Activated CD4-positive, alpha-beta T cell treated with anti-CD3 and anti-CD28 coated beads, Interleukin-2, amount 50 U/mL, for 4 hours (primary cell): ENCODE measurements at places on chromosomes 16 and 17.

GRCh38 chr17:38844261-38844757 lies 9.2 kb downstream of the RPL23 start:
- DNase-seq = no peak

- DNase-seq = no peak
Observed at GRCh38 chr16:24988593-24989338, 26.4 kb downstream of the ARHGAP17 start.

DNA sequence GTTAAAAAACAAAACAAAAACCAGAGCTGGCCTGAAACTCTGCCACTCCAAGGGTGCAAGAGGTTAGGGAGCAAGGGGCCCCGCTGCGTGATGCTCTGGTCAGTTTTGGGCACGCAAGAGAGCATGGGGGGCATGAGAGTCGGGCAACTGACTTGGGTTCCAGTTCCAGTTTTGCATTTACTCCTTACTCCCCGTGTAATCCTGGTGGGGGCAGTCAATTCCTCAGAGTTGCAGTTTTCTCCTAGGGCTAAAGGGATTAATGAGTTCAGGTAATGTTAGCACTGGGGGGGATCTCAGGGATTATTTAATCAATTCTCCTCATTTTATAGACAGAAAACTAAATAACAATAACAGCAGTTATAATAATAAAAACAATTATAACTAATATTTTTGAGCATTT lies 72.9 kb upstream of the PMFBP1 start:
- no peak for DNase-seq

- DNase-seq = no peak
Observed at GRCh38 chr17:5897275-5897911, 172.8 kb upstream of the WSCD1 start.

GRCh38 chr16:29745121-29745852 lies 503 bp downstream of the C16orf54 start:
- peak; percentile 36 for DNase-seq

GRCh38 chr16:25875956-25876598 lies 184.3 kb downstream of the HS3ST4 start:
- DNase-seq = no peak

DNA sequence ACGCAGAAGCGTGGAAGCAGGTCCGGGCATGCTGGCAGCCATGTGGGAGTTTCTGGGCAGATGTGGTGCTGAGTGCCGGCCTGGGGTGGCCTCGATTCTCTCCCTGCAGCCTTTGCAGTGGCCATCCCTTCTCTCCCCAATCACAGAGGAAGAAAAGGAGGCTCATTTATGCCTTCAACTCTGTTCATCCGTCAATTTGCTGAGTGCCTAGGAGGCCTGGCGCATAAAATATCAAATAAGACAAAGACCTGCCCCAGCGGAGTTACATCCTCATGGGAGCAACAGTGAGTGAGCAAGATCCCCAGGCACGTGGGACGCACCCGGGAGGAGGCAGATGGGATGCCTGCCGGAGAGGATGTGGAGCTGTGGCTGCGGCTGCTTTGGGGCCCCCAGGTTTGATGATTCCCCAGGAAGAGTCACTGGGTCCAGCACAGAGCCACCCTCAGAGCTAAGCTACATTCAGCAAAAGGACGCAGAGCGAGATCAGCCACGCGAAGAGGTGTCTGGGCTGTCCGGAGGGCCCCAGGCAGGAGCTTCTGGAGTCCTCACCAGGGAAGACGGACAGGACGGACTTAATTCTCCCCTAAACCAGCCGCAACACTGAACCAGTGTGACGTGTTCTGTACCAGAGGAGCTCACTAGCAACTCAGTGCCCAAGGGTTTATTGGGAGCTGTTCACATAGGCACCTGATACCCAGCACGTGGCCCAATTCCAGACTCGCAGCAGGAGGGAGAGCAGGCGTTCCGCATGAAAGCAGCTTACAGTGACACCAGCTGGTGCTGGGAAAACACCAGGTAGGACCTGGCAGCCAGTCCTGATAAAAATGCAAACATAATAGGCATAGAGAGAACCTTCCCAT lies 11.3 kb downstream of the CA5A start:
- DNase-seq = no peak

GRCh38 chr17:78781104-78781892 lies 775 bp downstream of the CYTH1 start:
- no peak for DNase-seq

DNA sequence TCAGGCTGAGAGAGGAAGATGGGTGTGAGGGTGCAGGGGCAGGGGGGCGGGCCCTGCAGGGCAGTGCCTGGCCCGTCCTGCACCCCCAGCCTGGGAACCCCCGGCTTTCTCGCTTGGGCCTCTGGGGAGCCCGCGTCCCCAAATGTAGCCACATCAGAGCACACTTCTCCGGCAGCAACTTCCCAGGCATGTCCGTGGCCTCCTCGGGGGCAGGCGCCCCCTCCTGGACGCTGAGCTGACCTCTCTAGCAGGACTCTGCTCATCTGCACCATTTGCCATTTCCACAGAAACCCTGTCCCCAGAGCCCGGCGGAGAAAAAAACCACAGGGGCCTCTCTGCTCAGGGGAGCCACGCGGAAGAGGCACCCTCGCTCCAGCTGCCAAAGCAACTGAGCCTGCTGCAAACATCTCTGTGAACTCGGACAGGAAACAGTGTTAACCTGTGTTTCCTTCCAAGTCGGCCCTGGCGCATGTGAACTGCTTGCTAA lies 63.4 kb downstream of the KLHDC4 start:
- peak; percentile 13 for DNase-seq

GRCh38 chr17:64401941-64402340 lies 11.3 kb upstream of the PECAM1 start:
- DNase-seq = no peak

DNA sequence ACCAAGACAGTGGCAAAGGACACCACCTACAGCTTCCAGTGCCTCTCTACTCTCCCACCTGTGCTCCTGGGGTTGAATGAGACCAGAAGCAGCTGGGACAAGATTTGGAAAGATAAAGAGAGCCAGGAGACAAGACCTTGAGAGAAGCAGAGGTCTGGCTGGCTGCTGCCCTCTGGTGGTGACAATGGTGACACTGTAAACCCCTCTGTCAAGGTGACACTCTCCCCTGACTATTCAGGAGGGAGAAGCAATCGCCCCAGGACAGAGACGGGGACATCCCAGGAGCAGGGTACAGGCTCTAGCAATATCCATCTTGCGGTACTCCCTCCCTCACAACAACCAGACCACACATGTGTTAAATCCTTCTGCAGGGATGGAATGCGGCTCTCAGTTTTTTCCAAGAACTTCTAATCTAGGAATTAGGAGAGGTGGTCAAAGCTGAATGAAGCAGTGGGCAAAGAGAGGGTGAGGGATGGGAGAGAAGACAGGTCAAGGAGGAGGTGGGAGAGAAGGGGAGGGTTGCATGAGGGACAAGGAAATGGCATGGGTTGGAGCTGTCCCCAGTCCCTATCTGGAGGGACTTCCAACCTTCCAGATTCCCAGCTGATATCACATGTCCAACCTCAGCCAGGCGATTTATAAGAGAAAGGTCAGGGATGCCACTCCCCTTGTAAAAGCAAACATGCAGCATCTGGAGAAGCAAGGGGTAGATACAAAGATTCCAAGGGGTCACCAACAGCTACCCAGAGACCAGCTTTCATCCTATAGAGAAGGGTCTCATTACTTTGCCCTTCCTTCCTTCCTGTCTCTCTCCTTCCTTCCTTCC lies 2.9 kb downstream of the PHOSPHO1 start:
- DNase-seq = peak; percentile 81

DNA sequence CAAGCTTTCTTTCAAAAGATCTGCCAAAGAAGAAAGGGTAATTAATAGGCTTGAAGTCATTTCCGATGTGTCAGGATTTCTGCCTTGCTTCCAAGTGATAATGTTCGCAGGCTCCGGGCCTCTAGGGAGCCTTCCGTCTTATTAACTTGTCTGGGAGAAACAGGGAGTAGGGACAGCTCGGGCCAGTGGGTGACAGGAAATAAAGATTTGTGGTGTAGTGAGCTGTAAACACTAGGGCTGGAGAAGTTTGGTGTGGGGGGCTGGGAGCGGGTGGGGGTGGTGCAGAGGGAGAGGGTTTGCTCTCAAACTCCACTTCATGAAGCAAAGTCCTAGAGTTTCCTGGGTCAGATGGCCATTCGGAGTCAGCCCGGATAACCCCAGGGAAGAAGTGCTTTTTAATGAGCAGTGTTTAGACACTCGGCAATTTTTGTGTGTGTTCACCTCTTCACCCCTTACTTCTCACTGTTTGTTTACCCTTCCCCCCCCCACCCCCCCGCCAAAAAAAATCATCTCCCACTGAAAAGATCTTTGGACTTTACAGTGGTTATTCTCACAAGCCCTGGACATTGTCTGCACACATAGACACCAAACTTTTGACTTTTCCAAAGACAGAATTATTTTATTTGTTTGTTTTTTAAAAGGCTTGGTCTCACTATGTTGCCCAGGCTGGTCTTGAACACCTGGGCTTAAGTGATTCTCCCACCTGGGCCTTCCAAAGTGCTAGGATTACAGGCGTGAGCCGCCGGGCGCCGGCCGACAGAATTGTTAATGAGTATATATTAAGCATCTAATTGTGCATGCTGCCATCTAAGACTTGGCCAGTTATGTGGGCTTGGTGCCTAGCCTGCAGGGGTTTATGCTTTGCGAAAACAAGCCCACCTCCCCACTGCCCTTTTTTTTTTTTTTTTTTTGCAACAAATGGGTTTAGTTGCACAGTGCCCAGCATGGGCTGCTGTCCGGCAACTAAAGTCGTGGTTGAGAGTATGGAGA lies 196.4 kb downstream of the CCDC182 start:
- DNase-seq = no peak

GRCh38 chr17:80141463-80142165 lies 5.3 kb downstream of the EIF4A3 start:
- DNase-seq = no peak

DNA sequence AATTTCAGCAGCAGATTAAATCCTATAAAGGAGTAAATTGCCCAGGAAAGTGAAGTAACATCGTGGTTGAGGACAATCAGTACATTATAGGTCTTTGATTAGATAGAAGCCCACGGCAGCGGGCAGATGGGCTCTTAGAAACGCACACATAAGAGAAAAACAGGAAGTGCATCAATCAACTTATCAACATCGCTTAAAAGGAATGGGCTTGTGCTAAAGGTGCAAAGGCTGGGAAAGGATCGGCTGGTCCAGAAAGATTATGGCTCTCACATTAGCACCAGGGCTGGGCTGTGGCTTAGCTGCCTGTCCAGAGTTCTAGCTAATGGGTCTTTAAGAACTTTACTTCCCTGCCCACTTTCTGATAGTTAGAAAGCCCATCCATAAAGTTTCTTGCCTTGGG lies 292.0 kb upstream of the TNRC6C start:
- DNase-seq = no peak

DNA sequence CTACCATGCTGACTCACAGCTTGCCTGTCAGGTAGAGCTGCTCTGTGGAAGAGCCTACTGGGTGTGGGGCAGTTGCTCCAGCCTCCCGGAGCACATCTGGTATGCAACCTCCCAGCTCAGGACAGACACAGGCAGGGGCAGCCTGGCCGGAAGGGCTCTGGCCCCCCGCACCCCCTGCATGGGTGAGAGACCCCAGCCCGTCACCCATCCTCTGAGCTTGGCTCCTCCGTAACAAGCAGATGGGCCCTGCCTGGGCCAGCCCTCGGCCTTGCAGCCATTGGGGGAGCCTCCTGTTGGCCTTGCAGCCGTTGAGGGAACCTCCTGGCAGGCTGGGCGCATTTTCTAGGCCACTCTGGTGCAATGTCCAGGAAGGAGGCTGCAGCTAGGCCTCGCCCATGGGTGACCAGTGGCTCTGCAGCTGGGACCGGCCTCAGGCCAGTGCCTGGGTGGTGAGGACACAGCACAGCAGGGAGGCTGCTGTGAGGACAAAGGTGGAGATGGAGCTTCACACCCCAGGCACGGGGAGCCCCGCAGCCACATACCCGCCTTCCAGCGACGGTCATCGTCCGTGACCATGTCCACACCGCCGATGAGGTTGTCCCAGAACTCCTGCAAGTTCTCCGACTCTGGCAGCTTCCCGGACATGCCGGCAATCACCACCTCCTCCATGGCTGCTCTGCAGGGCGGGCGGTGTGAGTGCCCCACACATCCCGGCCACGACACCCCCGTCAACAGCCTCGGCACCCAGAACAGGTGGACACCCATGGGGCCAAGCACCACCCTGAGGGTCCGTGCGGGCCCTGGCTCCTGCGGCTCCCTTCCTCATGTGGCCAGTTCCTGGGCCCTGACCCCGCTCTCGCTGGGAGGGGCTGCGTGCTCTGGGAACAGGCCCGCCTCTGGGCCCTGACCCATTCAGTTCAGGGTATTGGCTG lies 2.0 kb downstream of the FASN start:
- no peak for DNase-seq

DNA sequence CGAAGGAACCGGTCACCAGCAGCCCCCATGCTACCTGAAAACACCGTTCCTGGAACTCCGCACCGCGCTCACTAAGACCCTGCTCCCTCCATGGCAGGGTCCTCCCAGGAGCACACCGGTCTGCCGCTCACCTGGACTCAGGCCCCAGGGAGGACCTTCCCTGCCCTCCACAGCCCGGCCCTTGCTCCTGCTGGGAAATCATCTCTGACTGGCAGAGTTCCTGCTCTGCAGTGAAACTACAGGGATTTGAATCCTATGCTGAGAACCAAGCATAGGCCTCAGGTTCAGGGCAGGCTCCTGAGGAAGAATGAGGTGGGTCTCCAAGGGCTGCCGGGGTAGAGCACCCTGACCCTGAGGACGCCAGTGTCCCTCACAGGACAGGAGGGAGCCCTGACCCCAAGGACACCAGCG lies 88.5 kb downstream of the KCNJ12 start:
- no peak for DNase-seq

GRCh38 chr17:19937522-19937921 lies 40.1 kb downstream of the AKAP10 start:
- no peak for DNase-seq

GRCh38 chr17:45294506-45294905 lies 22.3 kb downstream of the MAP3K14 start:
- no peak for DNase-seq

- DNase-seq = no peak
Observed at GRCh38 chr16:12262454-12263180, 286.1 kb downstream of the SNX29 start.

DNA sequence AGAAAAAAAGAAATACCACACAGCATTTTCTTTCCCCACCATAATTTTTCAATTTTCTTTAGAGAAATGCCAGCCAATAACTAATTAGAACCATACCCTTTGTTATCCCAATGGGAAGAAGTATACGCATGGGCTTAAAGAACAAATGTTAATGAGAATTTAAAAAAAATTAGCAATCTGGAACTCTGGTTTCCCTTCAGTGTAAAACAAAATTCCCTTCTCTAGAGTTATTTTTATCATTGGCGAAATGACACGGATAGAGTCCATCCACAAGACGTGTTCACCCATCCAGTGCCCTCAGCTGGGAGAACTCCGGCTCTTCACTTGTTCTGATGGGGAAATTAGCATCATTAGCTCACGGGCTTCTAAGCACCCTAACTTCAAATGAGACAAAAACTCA lies 3.3 kb downstream of the NXN start:
- DNase-seq = no peak

- DNase-seq = no peak
Observed at GRCh38 chr17:27295945-27296344, 2.0 kb downstream of the WSB1 start.

DNA sequence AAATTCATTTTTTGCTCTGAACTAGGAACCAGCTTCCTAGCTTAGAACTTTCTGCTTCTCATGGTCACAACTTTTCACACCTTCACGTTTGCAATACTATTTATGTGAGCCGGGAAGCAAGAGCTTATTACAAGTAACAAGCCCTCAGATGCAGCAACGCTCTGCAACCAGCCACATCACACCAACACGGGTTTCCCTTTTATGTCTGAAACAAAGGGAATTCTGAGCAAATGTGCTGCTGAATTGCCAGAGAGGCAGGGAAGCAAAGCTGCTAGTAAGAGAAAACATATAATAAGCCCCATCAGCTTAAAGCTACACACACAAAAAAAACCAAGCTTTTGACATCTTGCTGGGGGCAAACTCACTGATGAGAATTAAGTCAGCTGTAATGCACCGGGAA lies 122.2 kb downstream of the SLC39A11 start:
- no peak for DNase-seq
